Activated naive CD4-positive, alpha-beta T cell treated with anti-CD3 and anti-CD28 coated beads, Interleukin-2, amount 10 ng/mL, durations not matched to agents 7 days and 5 days (primary cell): ENCODE measurements at places on chromosomes 7 and 10.

- peaks cover 2% of the 10 kb centered on the region for H3K36me3 ChIP-seq
- H3K27ac ChIP-seq = no peak overlapping the region
- peaks cover 85% of the 10 kb centered on the region for H3K27me3 ChIP-seq
Observed at GRCh38 chr10:114048472-114048871, 4.8 kb downstream of the ADRB1 start.

- no peaks in the 10 kb centered on the region for H3K27me3 ChIP-seq
- no peak for DNase-seq
- H3K4me1 ChIP-seq = no peaks in the 10 kb centered on the region
- H3K4me3 ChIP-seq = no peak overlapping the region
- no peak overlapping the region for H3K27ac ChIP-seq
Observed at GRCh38 chr10:83945982-83946718, 193.2 kb upstream of the GHITM start.

- DNase-seq = no peak
- H3K36me3 ChIP-seq = peaks cover 55% of the 10 kb centered on the region
- H3K27ac ChIP-seq = no peak overlapping the region
- no peak overlapping the region for H3K4me3 ChIP-seq
- no peaks in the 10 kb centered on the region for H3K27me3 ChIP-seq
- H3K4me1 ChIP-seq = peaks cover 19% of the 10 kb centered on the region
Observed at GRCh38 chr10:7340179-7340874, 70.5 kb downstream of the SFMBT2 start.

GRCh38 chr7:50729962-50730361 is 52.7 kb downstream of the GRB10 start:
- no peak overlapping the region for H3K4me3 ChIP-seq
- peaks cover 14% of the 10 kb centered on the region for H3K4me1 ChIP-seq
- DNase-seq = no peak
- H3K36me3 ChIP-seq = no peaks in the 10 kb centered on the region
- no peak overlapping the region for H3K27ac ChIP-seq

DNA sequence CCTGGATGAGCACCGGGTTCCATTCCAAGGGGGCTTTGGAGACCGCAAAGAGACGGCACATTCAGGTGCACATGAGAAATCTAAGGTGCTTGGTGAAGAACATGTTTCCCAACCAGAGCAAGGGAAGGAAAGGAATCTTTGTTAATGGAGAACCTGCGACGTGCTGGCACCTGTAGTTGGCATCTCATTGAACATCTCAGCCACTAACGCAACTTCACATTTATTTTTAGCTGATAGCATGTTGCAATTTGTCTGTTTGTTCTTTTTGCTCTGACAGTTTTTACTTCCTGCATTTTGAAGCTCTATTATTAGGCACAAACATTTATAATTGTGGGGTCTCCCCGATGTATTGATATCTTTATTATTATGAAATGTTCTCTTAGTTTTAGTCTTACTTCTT is 316.7 kb downstream of the TCERG1L start:
- no peak overlapping the region for H3K27ac ChIP-seq
- H3K36me3 ChIP-seq = no peaks in the 10 kb centered on the region
- no peaks in the 10 kb centered on the region for H3K27me3 ChIP-seq
- H3K4me1 ChIP-seq = no peaks in the 10 kb centered on the region
- H3K4me3 ChIP-seq = no peak overlapping the region
- no peak for DNase-seq

DNA sequence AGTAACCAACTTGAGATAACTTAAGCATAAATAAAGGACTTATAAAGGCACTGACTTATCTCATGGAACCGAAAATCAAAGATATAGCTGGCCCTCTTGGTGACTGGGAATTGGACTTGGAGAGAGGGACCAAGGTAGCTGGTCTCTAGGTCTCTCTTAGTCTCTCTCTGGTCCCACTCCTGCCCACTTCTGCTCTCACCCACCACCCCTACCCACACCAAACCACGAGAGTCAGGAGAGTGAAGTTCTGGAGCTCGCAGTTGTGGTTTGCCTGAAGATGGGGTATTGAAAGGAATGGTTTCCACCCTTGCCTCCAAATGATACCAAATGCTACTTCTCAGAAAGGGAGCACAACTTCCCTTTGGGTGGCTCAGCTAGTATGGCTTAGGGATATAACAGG is 216.3 kb downstream of the LRMDA start:
- H3K4me3 ChIP-seq = no peak overlapping the region
- DNase-seq = no peak
- H3K4me1 ChIP-seq = no peaks in the 10 kb centered on the region
- H3K27me3 ChIP-seq = no peaks in the 10 kb centered on the region
- no peak overlapping the region for H3K27ac ChIP-seq
- H3K36me3 ChIP-seq = no peaks in the 10 kb centered on the region

DNA sequence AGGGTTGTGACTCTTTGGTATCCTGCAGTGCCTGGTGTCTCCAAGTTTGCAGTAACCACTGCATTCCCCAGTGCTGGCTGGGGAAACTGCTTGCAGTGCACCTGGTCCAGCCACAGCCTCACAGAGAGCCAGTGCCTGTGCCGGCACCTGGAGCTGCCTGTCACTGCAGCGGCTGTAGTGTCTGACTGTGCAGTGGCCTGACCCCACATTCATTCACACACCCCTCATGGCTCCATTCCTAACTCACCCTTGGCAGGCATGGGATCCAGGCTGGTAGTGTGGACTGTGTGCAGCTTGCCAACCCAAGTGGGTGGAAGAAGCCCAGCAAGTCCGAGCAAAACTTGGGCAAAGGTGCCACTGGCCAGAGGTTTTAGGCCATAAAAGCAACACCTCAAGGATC is 3.7 kb upstream of the CYP3A43 start:
- H3K4me3 ChIP-seq = no peak overlapping the region
- H3K4me1 ChIP-seq = no peaks in the 10 kb centered on the region
- H3K36me3 ChIP-seq = no peaks in the 10 kb centered on the region
- H3K27me3 ChIP-seq = peaks cover 42% of the 10 kb centered on the region

GRCh38 chr10:99681553-99681952 is 22.2 kb downstream of the ENTPD7 start:
- no peaks in the 10 kb centered on the region for H3K27me3 ChIP-seq
- peaks cover 9% of the 10 kb centered on the region for H3K4me1 ChIP-seq
- no peak overlapping the region for H3K4me3 ChIP-seq
- no peak for DNase-seq

- peaks cover 4% of the 10 kb centered on the region for H3K27me3 ChIP-seq
- H3K27ac ChIP-seq = no peak overlapping the region
- no peaks in the 10 kb centered on the region for H3K4me1 ChIP-seq
- peaks cover 4% of the 10 kb centered on the region for H3K36me3 ChIP-seq
Observed at GRCh38 chr7:131285556-131285955, 42.1 kb upstream of the MKLN1 start.

DNA sequence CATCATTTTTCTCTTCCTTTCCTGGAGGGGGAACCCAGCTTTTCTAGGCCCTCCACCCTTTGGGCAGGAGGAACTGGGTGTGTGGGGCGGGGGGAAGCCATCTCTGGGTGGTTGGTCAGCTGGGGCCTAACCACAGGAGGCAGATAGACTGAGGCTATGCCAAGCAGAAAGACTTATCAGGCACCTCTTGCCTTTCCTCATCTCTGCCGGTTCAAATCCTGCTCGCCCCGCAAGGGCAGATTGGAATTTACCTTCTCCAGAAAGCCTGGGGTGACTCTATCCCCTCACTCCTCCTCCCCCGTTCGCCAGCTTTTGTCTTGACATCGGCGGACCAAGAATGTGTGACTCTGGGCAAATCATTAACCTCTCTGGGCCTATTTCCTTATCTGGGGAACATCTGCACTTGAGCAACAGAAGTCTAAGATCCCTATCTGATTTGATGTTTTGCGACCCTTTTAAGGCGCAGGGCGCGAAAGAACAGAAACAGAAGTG is 584 bp upstream of the GARS1 start:
- peak overlapping the region; percentile 89 for H3K4me3 ChIP-seq
- H3K27me3 ChIP-seq = peaks cover 4% of the 10 kb centered on the region
- peak; percentile 51 for DNase-seq
- H3K36me3 ChIP-seq = peaks cover 26% of the 10 kb centered on the region

- H3K36me3 ChIP-seq = peaks cover 26% of the 10 kb centered on the region
- no peak for DNase-seq
- H3K4me1 ChIP-seq = peaks cover 63% of the 10 kb centered on the region
- H3K27me3 ChIP-seq = no peaks in the 10 kb centered on the region
Observed at GRCh38 chr10:12193193-12193592, 2.5 kb downstream of the NUDT5 start.

- no peaks in the 10 kb centered on the region for H3K4me1 ChIP-seq
- no peak overlapping the region for H3K4me3 ChIP-seq
- peaks cover 3% of the 10 kb centered on the region for H3K36me3 ChIP-seq
- H3K27ac ChIP-seq = no peak overlapping the region
Observed at GRCh38 chr7:122302761-122303530, 1.6 kb downstream of the FEZF1 start.

- no peaks in the 10 kb centered on the region for H3K27me3 ChIP-seq
- H3K27ac ChIP-seq = no peak overlapping the region
- H3K4me3 ChIP-seq = no peak overlapping the region
Observed at GRCh38 chr10:106911096-106911495, 253.4 kb downstream of the SORCS1 start.

GRCh38 chr10:124385627-124386185 is 33.0 kb downstream of the OAT start:
- no peaks in the 10 kb centered on the region for H3K36me3 ChIP-seq
- H3K27me3 ChIP-seq = peaks cover 39% of the 10 kb centered on the region
- DNase-seq = no peak
- H3K4me1 ChIP-seq = peaks cover 4% of the 10 kb centered on the region

GRCh38 chr7:31160941-31161340 is 108.8 kb downstream of the ADCYAP1R1 start:
- H3K36me3 ChIP-seq = no peaks in the 10 kb centered on the region
- no peak overlapping the region for H3K27ac ChIP-seq
- H3K4me3 ChIP-seq = no peak overlapping the region
- no peaks in the 10 kb centered on the region for H3K27me3 ChIP-seq

DNA sequence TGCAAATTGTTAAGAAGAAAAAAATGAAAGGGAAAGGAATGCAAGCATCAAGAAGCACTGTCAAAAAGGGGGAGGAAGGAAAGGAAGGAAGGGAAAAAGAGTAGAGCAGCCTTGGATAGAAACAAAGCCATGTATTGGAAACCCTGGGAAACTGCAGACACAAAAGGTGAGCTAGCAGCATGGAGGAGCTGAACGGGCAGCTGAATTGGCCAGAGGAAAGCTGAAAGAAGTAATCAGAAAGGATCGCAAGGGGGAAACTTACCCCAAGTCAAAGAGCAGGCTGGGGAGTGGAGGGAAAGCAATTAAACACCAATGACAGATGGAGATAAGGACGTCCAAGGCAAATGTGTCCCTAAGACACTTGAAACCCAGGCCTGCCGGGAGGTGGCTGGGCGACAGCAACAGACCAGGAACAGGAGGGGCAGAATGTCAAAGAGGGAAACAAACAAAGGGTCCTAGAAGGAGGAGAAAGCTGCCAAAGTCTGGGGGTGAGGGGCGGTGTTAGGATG is 93.8 kb upstream of the SVIL start:
- peaks cover 9% of the 10 kb centered on the region for H3K27me3 ChIP-seq
- H3K4me3 ChIP-seq = no peak overlapping the region
- DNase-seq = no peak

DNA sequence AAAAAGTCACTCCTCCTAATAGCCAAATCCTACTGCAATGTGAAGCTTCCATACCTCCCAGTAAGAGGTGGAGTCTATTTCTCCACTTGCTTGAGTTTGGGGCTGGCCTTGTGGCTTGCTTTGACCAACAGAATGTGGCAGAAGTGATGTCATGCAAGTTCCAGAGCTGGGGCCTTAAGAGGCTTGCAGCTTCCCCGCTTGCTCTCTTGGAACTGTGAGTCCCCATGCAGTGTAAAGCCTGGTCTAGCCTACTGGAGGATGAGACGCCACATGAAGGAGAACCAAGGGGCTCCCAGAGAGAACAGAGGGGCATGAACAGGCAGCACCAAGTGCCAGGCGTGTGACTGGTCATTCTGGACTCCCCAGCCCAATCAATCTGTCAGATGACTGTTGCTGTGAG is 58.6 kb upstream of the OPALIN start:
- no peaks in the 10 kb centered on the region for H3K4me1 ChIP-seq
- peaks cover 3% of the 10 kb centered on the region for H3K27me3 ChIP-seq
- no peak for DNase-seq
- H3K36me3 ChIP-seq = no peaks in the 10 kb centered on the region
- no peak overlapping the region for H3K27ac ChIP-seq

- no peak overlapping the region for H3K4me3 ChIP-seq
- peaks cover 41% of the 10 kb centered on the region for H3K36me3 ChIP-seq
Observed at GRCh38 chr10:102801978-102802377, 35.2 kb downstream of the CYP17A1 start.
